ENCODE measurements at places on chromosomes 12 and 14.
A peak's percentile ranks its signal among the peaks of the same experiment; 100 is the strongest.

DNA sequence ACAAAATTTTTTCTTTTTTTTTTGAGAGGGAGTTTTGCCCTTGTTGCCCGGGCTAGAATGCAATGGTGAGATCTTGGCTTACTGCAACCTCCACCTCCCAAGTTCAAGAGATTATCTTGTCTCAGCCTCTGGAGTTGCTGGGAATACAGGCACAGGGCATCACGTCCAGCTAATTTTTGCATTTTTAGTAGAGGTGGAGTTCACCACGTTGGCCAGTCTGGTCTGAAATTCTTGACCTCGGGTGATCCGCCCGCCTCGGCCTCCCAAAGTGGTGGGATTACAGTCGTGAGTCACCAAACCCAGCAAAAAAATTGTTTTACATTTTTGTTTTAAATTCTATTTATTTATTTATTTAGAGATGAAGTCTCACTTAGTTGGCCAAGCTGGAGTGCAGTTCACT is 4.7 kb upstream of the SLC2A14 start:
- DNase-seq: no peak

DNA sequence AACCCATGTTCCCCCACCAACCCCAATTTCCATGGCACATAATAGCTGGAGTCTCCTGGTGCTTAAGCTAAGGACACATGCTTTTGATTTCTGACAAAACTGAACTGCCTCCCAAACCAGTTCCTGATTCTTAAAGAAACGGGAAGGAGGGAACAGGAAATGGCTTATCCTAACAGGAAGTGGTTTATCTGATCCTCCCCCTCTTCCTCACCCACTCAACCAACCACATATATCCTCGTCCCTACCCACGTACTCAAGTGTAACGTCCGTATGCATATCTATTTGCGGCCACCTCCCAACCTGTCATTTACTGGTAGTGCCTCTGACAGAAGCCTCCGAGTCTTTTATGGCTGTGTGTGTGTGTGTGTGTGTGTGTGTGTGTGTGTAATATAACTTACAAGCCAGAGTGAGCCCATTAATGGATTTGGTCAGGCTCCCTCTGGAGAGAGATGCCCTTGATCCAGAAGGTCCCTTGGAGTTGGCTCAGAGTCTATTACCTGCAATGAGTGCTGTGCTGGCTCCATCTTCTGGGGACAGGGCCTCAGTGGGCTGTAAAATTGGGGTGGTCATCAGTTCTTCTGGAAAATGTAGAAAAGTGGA is 7.7 kb downstream of the DAZAP2 start:
- DNase-seq: peak; percentile 94

DNA sequence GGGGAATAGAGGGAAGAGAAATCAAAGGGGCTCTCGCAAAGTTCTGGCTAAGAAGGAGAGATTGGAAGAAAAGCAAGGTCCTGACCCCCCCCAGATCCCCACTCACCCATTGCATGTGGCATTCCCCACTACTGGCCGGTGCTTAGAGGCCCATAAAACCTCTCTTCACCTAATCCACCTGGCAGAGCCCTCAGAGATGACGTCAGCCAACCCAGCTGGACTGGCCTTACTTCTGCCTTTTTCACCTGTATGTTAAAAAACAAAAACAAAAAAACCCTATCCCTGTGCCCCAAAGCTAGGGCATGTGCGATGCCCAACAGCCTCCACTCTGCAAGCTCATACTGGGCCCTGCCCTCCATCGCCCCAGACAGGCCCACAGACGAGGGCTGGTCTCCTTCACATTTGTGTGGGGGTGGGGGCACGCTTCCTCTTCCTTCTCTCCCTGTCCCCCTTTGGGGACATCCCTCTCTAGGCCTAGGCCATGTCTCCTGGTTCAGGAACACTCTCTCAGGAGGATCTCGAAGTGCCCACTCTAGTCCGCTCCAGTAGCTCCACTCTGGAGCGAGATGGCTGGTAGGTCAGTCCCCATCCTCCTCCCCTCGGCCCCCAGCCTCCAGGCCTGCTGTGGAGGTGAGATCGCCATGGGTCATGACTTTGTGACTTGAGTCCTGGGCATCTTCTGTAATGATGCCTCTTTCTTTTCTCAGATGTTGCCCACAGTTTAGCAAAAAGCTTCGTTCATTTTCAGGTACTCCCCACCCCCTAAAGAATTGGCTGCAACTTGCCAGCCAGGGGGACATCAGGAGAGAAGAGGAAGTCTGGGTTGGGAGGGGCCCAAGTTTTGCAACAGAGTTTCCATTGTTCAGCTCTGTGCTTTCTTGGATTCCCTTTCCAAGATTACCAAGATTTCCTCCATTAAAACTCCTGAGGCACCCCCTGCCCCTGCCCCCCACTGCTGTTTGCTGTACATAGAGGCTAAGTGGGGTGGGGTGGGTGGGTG is 37.0 kb downstream of the FIGNL2 start:
- DNase-seq: no peak

- DNase-seq: no peak
These were observed 92.5 kb downstream of the DUSP6 start for GRCh38 chr12:89259821-89260220.

GRCh38 chr12:23084236-23084995 is 459.4 kb downstream of the ETNK1 start:
- DNase-seq: no peak

DNA sequence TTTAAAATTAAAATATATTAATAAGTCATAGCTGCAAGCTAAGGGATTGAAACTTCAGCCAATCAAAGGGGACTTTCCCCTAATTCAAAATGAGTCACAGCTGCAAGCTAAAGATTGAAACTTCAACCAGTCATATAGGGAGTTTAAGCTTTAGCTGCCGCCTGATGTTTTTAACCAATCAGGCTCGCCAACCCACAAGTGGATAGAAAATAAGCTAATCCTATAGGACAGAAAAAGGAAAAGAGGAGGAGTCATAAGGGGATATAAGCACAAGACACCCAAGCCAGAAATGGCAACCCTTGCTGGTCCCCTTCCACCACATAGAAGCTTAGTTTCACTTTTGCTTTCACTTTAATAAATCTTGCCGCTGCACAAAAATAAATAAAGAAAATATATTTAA is 1154.6 kb downstream of the GALC start:
- peak; percentile 6 for DNase-seq

DNA sequence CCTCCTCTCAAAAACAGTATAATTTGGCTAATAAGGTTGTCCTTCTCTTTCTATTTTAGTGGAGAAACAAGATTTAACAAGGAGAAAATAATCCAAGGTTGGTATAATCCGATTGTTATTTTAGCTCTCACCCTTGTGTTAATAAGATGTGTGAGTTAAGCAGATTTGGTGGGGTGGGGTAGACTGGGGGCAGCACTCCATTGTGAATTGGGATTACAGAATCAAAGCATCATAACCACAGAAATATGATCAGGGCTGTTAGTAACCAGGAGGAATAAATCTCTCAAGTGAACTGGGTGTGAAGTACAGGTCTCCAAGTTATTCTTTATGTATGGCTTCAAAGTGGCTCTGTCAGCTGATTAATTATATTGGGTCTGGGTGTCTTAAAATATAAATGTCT is 10.2 kb downstream of the TIGAR start:
- DNase-seq: no peak

DNA sequence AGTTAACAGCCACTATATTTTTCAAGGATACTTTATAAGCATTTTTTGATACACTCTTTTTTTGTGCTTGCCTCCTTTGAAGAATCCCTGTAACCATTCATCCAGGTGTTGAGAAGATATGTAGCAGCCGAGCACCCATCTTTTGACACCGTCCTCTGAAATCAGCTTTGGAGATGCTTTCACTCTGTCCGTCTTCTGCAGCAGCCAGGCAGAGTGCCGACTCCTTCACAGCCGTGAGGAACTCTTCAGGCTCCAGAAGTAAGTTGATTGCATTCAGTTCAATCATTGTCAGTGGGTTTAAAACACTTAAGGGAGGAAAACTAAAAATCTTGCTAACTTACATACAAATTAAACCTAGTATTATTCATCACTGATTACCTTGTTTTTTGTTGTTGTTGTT is 160.1 kb downstream of the LRFN5 start:
- no peak for DNase-seq

DNA sequence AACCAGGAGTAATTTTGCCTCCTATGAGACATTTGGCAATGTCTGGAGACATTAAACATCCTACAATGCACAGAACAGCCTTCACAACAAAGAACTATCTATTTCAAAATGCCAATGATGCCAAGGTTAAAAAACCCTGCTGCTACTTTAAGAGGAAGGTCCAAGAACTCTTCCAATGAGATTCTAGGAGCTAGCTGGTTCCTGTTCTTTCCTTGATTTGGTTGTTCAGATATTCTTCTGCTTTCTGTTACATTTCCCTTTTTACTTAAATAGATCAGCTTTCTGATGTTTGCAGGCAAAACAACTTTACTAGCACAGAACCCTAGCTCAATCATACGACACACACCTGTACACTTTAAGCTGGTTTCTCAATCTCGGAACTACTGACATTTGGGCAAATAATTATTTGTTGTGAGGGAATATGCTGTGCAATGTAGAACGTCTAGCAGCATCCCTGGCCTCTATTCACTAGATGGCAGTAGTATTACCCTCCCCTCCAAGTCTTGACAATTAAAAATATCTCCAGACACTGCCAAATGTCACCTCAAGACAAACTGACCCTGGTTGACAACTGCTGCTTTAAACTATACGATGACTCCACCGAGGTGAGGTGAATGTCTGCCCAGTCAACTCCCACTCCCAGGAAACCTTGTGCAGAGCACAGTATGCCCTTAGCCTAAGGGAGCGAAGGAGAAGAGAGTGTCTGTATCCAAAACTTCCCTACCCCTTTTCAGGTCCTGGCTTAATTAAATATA is 4.4 kb downstream of the BLTP3B start:
- DNase-seq: peak; percentile 93

DNA sequence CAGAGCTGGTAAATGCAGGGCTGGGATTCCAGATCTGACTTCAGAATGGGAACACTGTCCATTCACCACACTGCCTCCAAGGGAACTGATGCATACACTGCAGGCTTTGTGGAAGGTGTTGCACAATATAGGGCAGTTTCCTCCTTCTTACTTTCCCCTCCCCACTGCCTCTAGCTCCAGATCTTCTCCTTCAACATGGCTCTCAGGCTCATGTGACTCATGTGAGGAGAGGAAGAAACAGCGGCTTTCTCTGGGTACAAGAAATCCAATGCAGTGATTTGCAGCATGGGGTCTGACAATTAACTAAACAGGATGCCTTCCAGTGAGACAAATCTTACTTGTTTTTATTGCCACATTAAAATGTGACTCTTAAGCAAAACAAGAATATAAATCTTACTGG is 447.6 kb upstream of the CCDC196 start:
- peak; percentile 80 for DNase-seq

DNA sequence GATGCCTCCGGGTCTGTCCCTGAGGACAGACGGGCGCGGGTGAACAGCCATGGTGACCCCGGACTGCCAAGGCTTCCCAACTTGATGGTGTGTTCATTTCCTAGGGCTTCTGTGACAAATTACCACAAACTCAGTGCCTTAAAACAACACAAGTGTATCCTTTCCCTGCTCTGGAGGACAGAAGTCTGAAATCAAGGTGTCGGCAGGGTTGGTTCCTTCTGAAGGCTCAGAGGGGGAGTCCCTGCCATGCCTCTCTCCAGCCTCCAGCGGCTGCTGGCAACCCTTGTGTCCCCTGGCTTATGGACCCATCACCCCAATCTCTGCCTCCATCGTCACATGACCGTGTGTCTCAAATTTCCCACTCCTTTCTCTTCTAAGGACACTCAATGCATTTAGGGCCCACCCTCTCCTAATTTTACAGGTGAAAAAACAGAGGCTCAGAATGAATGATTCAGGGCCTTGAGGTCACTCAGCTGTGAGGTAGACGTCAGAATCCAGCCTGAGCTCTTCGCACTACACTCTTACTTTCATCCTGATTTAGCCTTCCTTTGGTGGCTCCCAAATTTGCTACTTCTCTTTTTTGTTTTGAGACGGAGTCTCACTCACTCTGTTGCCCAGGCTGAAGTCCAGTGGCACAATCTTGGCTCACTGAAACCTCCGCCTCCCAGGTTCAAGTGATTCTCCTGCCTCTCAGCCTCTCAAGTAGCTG is 45.4 kb downstream of the VCPKMT start:
- no peak for DNase-seq

DNA sequence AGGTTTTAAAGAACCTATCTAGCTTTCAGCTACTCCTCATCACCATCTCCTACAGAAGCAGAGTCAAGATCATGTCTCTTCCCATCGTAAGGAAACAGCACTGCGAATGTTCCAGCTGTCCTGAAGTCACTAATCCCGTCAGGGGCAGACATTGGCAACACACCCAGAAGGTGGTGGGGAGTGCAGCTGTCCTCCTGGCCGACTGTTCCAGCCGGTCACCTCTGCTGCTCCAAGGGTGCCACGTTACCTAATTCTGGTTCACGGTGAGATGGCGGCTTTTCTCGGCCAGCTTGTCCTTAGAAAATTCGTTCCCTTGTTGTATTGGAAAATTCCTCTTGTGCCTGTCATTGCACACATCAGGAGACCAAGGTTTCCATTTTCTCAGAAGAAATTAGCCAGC is 196.2 kb downstream of the ZFP36L1 start:
- DNase-seq: no peak

DNA sequence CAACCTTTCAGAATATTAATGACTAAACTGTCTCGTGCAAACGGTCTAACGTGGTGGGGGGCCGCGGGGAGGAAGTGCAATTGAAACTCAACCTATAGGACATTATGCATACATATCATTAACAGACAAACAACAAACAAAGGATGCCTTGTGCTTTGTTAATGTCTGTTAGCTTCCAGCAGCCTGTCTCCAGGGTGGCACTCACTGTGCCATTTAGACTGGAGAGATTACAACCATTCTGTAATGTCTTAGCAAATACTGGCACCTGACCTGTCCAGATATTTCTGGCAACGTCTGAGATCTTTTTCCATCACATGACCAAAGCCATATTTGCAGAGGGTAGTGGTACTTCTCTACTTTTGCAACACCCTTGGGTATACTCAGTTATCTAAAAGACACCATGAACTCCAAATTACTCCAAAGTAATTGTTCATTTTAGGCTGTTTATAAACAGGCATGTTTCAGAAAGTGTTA is 11.6 kb downstream of the BHLHE41 start:
- DNase-seq: no peak

DNA sequence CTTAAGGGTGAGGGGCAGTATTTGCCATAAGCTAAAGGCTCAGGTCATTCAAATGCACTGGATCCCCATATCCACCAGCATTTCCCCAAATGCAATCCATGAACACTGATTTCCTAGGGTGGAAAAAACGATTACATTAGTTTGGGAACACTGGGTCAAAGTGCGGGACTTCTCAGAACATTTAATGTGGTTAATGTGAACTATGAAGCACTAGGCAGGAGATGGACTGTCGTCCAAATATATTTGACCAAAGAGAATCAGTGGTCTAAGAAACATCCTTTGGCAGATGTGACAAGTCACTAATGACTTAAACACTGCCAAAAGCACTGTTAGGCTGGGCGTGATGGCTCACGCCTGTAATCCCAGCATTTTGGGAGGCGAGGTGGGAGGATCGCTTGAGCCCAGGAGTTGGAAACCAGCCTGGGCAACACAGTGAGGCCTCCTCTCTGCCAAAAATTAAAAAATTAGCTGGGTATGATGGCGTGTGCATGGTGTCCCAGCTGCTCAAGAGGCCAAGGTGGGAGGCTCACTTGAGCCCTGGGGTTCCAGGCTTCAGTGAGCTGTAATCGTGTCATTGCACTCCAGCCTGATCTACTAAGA is 205.4 kb downstream of the CALM1 start:
- DNase-seq: no peak
